ENCODE measurements at places on chromosomes 7 and 10.

- no peak for DNase-seq
Observed at GRCh38 chr10:90919683-90920574, 958 bp downstream of the ANKRD1 start.

GRCh38 chr7:38330861-38331621 lies 57.6 kb upstream of the TARP start:
- no peak for DNase-seq

DNA sequence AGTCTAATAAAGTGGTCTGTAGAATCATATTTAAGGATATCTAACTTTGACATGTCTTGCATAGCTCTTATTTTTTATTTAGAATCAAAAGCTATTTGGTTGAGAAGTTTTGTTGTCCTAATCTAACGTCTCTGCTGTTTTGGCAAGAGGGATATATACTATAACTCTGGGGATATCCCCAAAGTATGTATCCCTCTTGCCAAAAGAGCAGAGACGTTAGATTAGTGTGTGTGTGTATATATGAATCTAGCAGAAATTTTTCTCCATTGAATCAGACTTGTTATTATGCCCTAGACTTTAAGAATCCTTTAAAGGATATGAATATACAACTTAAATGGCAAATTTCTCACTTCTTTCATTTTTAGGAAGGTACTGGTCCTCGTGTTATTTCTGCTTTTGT lies 9.6 kb downstream of the SMC3 start:
- DNase-seq = no peak

DNA sequence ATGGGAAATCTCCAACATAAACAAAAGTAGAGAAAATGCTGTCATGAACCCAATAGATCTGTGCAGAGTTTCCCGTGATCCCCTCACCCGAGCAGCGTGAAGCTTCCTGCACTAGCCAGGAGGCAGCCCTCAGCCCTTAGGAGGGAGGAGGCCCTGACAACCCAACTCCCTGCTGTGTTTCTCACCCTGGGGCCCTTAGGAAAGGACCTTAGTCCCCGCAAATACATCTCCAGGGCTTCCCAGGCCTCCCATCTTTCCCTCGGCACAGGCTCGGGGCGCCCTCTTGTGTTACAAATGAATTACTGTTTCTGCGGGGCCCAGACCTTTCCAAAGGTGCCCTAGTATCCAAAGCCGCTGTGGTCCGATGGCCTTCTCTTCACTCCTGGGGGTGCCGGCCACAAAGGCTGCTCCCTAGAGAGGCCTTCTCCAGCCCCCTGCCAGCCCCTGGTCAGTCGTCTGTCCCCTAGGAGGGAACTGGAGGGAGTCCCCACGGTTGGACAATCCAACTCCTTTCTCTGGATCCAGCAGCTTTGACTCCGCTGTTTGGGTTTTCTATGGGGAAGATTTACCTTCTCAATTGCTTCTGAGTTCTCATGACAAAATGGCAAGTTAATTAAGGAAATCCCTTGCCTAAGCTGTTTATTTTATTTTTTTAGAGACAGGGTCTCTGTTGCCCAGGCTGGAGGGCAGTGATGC lies 49.9 kb upstream of the SH2B2 start:
- DNase-seq = peak; percentile 64

DNA sequence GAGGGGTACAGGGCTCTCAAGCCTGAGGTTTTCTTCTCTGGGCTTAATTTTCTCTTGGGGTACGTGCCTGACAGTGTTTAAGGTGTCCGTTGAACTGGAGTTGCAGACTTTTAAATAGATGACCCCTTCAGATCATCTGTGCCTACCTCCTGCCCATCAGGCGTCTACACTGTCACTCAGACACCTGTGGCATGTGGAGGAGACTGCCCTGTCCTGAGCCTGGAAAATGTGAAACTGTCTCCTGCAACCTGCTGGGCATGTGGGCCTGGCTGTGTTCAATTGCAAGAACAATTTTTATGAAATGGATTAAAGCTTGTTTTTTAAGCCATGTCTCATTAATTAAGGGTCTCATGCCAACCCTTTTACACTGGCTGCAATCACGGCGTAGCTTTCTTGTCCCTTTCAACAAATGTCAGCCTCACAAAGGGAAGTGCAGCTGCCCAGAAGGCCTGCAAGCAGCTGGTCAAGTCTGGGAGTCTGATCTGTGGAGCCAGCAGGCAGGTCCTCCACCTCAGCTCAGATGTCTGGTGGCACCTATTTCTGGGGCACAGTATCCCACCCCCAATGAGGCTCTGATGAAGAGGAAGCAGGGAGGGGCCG lies 8.8 kb downstream of the ATP5MF start:
- DNase-seq = no peak

DNA sequence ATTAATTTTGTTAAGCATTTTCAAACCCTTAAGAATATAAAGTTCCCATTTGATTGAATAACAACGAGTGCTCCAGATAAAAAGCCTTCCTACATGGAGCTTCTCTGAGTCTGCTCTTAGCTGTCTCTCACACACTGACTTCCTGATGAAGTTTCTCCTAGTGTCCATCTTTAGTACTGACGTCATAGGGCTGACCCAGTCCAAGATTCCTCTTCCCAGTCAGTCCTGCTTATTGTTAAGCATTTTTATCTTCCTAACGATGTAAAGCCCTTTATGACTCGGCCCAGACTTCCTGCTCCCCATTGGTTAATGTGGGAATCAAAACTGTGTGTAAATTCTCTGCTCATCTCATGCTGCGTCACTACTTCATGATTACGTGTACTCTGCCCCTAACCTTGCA lies 398.8 kb downstream of the TFEC start:
- no peak for DNase-seq

- no peak for DNase-seq
Observed at GRCh38 chr7:141575164-141575563, 24.0 kb downstream of the AGK start.

- DNase-seq = no peak
Observed at GRCh38 chr10:63384001-63384400, 81.8 kb downstream of the JMJD1C start.

DNA sequence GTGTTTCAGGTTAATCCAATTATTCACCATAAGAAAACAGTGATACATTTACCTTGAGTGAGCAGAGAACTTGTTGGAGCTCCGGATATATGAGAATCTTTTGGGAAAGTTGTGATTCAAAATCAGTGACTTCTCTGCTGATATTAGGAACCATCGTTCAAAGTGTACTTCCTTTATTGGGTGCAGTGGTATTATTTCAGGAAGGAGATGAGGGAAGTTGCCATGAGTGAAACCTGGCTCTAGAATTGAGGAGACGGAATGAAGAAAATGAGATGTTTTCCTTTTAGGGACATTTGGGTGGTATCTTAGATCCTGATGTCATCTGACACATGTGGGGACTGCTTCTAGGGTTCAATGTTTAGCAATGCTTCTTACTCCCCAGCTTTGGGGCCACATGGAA lies 343.9 kb downstream of the ABCA13 start:
- no peak for DNase-seq

- DNase-seq = no peak
Observed at GRCh38 chr7:89232-90019, 102.9 kb upstream of the FAM20C start.

DNA sequence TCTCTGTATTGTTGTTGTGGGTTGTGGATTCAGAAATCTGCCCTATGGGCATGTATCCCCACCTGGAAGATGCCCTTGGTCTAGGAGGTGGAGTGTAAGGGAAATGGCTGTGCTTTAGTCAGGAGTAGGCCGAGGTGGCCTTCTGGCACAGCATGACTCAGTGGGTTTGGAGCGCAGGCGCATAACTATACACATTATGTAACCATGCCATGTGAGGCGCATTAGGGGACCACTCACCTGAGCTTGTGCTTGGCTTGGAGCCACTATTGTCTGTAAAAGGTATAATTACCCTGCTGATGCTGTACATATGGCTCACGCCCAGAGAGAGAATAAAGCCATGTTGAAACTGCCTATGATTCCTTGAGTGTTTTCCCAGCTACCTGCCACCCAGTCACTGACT lies 20.6 kb upstream of the ADAMTS14 start:
- DNase-seq = no peak

DNA sequence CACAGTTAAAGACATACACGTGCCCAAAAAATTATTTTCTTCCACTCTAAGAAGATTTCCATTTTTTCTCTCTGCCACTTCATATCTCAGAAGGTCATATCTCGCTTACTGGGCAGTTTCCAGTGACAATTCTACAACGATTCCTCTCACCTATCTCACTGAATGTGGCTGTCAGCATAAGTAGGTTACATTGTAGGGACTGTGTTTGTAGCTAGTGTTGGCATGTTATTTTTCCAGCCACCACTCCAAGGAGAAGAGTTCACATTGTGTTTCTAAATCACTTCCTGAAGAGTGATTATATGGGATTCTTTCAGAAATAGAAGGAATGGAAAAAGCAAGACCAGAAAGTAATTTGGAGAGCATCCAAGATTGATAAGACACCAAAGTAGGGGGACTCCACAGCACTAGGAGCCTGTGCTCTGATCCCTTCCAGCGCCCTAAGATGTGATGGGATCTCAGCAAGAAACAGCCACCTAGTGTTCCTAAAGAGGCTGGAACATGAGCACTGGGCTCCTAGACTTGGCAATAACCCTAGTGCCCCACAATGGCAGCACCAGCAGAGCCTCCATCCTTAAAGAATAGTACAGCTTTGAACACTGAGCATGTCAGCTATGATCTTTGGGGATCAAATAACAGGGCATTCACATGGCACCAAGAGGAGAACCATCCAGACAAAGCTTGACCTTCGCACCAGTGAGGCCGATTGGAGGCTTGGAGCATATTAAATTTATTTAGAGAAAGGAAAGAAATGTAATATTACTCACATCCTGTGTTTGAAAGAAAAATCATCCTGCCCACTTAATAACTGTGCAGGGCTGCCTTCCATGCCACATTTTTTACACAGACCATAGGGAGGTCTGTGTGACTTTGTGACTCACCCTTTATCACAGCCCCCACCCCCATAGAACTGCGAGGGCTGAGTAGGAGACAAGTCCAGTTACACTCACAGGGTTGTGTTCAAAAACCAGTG lies 51.8 kb downstream of the CAV1 start:
- DNase-seq = no peak

DNA sequence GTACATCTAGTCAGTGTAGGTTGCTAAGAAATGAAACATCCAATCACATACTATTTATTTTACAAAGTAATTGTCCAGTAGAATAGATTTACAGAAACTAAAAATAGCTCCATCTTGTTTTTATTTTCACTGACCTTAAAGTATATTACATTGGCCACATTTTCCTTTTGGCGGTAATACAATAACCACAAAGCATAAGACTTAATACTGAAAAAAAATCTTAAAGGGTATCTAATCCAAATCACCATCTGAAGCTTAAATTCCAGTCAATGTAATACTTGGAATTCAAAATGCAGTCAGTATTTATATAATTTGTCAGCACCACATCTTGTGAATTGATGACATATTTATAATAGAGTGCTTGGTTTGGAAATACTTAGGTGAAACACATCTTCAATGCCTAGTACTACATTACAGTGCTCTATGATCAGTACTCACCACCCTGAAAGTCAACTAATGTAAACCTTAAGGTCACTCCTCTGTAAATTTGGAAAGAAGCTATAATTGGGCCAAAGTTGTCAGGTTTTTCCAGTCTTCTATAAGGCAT lies 8.9 kb downstream of the ANKMY2 start:
- no peak for DNase-seq

GRCh38 chr10:116866987-116867595 lies 17.8 kb downstream of the ENO4 start:
- no peak for DNase-seq

- DNase-seq = no peak
Observed at GRCh38 chr7:23333671-23334246, 34.6 kb downstream of the MALSU1 start.

DNA sequence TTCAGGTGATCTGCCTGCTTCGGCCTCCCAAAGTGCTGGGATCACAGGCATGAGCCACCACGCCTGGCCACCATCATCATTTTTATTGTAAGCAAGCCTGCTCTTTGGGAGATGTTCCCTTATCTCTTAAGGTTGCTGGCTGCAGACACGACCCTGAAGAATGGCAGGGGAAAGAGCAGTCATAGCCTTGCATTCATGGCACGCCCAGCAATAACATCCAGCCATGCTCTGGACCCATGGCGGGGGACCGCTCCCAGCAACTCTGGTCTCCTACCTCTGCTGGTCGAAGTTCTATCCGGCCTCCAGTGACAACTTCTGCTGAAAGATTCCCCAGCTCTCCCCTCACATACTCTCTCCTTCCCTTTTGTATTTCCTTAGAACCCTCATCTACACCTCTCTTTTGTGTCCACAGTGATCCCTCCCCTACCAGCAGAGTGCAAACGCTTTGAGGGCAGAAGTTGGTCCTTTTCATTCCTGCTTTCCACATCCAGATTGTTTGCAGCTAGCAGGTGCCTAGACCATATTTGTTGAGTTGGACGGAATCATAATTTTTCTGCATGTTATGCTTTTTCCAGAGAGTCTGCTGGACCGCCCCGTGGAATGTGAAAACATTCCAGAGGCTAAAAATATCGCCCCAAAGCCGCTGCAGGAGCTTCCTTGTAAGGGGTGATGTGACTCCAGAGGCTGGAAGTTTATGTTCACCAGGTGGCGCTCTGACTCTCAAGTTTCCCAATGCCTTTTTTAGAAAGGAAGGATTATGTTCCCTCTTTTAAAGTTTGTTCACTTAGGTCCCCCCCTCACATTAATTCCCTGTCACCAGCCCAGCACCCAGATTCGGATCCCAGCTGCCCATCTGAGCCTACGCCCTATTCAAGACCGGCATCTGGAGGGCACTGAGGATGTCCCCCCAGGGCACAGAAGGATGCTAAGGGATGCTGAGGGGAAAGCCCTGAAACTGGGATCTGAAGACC lies 4.3 kb upstream of the MARVELD1 start:
- DNase-seq = peak; percentile 64

DNA sequence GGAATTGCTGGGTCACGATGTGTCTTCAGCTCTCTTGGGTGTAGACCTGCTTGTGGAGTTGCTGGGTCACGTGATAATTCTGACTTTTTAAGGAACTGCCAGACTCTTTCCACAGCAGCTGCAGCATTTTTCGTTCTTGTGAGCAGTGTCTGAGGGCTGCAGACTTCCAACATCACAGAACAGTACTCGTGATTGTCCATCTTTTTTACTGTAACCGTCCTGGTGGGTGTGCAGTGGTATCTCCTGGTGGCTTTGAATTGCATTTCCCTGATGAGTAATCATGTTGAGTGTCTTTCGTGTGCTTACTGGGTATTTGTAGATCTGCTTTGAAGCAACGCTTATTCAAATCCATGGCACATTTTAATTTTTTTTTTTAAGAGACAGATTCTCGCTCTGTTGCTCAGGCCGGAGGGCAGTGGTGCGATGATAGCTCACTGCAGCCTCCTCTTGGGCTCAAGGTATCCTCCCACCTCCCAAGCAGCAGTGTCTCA lies 22.7 kb downstream of the INPP5A start:
- DNase-seq = no peak

DNA sequence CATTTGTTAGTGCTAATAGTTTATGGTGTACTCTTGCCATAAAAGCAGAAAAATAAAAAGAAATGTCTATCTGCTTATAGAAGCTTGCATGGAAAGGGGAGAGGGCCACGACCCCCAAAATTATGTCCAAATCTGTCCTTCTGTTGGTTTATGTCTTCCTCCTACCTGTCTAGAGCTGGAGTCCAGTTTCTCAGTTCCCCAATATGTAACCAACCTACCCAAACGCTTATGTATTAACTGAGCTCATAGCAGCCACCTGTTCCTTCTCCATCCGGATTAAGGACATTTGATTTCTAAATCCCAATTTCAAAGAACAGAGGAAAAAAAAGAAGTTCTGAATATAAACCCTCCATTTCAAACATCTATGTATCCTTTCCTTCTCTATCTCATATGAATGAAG lies 30.3 kb upstream of the TPK1 start:
- DNase-seq = no peak
